ENCODE measurements at places on chromosomes 11 and 22.
A peak's percentile ranks its signal among the peaks of the same experiment; 100 is the strongest.

DNA sequence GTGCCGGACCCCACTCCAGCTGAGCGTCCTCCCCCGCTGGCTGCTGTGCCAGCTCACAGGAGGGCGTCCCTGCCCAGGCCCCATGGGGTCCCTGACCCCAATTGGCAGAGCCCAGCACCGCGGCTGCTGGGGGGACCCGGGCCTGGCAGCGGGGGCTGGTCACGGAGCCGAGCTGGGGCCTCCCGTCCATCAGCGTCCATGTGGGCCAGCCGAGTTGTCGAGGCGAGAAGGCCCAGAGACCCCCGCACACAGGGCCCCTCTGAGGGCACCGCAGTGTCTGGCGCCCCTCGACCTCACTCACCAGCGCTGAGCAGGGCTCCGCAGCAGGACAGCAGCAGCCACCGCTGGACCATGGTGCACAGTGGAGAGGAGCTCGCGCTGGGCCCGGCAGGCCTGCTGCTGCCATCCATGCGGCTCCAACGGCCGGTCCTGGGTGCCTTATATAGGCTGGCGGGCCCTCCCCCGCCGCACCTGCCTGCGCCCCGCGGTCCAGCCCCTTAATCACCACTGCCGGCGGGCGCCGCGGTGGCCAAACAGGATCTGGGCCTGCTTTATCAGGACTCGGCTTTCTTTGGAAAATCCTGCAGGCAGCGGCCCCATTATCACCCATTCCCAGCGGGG, at the start of gene MUC6:
MUC6 (minus strand) TSS at position 416 of the 621 bp plus-strand sequence; CDS start at position 353, 63 bp downstream.
- DNase-seq = no peak

GRCh38 chr11:36041988-36042611, 98.2 kb downstream of the LDLRAD3 start:
- DNase-seq = peak; percentile 23

GRCh38 chr11:95821640-95822039, 31.3 kb downstream of the CEP57 start:
- DNase-seq = no peak

GRCh38 chr11:1128311-1129142, 29.2 kb upstream of the MUC5AC start:
- DNase-seq = no peak

GRCh38 chr22:46660604-46661201, 40.5 kb downstream of the GRAMD4 start:
- DNase-seq = no peak

DNA sequence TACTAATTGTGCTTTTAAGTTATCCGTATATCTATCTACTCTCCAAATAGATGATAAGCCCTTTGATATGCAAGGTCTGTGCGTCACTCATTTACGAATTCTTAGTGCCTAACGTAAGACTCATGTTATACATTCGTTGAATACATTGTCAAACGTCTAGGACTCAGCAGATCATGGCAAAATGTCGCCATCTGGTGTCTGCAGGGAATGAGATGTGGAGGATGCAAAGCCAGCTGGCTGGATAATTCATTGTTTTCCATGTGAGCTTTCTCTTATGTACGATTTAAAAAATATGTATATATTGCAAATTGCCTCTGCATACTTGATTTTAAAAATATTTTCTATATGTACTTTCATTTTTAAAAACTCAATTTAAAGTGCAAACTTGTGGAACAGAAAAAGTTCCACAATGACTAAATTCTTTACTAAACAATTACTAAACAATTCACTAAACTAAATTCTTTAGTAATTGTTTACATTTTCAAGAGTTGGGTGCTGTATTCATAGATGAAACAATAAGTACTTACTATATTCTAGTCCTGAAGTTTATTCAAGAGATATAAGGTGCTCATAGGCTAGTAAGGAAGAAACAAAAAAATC, 33.8 kb downstream of the ZNF202 start:
- peak; percentile 26 for DNase-seq

DNA sequence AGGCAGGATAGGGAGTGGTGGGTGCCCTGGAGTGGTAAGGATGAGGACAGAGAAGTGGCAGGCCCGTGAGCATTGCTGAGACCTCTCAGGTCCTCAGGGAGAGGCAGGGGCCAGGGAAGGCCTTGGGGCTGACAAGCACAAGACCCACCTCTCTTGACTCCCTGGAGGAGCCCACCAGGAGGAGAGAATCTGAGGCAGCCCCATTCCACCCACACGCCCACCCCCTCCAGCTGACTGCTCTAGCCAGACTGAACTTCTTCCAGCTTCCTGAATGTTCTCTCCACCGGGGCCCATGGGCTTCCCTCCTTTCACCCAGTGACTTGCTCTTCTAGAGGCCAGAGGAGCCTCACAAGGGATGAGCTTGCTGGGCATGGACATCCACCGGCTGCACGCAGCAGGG, 1403.0 kb downstream of the BRD1 start:
- DNase-seq = no peak

DNA sequence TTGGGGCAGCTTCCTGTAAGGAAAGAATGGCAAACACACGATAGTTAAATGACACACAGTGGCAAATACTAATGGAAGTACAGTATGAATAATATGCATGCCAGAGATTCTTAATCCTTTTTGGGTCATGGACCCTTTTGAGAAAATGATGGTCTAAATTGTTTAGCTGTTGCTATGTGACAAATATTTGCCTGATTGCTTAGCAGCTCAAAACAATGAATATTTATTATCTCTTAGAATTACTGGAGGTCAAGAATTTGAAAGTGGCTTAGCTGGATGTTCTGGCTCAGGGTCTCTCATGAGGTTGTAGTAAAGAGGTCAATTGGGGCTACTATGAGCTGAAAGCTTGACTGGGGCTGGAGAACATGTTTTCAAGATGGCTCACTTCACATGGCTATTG, 69.7 kb downstream of the FANCF start:
- DNase-seq = no peak

DNA sequence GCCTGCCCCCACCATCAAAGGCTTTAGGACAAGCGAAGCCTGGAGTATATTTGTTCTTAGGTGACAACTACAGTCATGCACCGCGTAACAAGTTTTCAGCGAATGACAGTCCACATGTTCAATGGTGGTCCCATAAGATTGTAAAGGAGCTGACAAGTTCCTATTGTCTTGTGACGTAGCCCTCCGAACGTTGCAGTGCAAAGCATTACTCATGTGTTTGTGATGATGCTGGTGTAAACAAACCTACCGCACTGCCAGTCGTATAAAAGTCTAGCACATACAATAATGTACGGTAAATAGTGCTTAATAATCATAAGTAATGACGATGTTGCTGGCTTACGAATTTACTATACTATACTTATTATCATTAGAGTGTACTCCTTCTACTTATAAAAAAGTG, 41.3 kb downstream of the ADAMTS15 start:
- no peak for DNase-seq

DNA sequence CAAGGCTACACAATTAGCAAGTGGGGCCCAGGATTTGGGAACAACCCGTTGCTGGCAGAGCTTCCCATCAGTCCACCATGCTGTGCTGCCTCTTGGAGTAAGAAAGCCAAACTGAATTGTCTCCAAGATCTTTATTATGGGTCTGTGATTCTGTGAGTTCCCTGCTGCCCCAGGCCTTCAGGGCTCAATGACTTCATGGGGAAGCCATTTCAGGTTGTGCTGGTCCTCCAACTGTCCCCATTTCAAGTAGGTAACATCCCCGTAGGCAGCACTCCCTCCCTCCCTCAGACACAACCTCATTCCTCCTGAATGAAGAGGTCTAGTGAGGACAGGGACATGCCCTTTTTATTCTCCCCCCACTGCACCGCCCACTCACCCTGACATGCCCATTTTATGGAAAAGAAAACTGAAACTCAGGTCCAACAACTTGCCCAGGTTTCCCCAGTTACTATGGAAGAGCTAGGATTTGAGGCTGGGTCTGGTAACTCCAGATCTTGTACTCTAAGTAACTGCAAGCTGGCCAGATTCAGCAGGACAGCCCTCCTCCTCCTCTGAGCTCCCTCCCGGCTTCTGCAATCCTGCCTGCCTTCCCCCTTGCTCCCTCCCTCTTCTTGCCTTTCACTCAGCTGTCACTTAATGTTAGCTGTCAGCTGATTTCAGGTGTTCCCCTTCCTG, 8.2 kb upstream of the YWHAH start:
- no peak for DNase-seq

DNA sequence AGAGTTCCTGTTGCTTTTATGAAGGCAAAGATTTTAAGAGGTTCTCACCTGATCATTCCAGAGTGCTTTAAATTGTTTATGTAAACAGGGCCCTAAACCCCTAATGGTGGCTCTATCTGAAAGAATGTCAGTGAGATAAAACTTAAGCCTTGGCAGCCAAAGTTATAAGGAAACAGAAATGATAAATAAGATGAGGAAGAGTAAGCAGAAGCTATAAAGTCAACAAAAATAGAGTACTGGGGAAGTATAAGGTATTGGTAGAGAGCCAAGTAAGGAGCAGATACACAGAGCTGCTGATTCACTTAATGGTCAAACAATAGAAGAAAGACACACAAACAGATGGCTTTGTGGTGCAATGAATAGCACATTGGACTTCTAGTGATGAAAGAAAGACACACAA, 37.9 kb downstream of the TMPRSS5 start:
- no peak for DNase-seq

DNA sequence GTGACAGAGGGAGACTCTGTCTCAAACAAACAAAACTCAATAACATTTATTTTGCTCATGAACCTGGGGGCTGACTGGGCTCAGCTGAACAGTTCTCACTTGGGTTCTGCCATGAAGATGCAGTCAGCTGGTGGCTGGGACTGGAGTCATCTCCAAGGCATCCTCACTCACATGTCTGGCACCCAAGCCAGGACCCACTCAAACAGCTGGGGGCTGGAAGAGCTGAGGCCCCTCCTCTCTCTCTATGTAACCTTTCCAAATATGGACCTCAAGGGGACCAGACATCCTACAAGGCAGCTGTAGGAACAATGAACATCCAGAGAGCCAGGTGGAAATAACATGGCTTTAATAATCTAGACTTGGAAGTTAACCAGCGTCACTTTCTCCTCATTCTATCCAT, 16.8 kb downstream of the HSPA8 start:
- no peak for DNase-seq

DNA sequence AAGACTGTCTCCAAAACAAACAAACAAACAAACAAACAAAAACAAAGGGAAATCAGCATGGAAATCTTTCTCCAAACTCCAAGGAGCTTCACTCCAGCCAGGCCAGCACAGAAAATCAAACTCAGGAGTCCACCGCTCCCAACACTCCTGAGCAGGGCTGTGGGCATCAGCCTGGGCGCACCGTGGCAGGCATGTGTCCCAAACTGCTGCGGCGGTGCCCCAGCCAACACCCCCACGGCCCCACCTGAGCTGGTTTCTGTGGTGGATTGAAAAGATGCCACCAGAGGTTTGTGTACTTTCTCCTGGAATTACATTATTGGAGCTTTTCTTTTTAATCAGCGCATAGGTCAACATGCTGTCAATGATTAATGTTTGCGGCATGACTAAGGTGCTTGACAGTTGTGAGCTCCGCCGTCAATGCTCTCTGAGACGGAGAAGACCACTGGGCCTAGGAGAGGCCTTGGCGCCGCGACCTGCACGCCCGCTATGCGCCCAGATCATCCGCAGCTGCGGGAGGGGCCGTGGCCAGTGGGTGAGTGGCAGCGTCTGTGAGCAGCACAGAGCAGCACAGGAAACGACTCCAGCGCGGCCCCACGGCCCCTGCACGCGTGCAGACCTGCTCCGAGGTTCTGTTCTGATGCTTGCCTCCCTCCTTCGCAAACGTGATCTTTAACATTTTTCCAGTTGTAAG, 18.1 kb downstream of the DRD4 start:
- DNase-seq = no peak

DNA sequence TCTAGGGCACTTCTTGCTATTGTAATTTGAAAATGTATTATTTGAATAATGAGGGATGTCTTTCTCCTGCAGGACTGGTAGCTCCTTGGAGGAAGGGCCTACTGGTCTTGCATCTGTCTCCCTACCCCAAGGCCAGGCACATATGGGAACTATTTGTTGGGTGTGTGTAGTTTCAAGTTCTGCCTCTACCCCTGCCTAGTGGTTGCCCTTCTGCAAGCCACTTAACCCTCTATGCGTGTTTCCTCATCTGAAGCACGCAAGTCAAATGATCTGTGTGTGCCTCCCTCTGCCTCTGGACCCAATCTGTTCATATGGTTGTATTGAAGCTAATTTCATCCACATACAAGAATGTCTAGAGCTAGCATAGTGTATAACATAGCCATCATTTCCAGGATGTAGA, 67.0 kb downstream of the WNT11 start:
- DNase-seq = no peak

DNA sequence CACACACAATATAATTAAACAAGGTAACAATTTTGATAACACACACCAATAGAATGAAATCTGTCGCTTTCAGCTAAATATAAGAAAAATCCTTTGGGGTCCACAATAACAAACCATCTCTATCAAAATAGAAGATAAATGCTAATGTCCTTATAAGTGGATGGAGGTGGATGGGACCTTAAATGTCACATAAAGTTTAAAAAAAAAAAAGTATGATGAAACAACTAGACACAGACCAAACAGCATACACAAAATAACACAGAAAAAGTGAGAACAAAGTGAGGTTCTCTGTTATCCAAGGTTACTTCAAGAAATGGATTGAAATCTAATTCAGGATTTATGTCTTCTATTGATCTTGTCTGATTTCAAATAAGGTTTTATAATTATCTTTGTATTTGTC, 10.5 kb upstream of the OR10D3 start:
- DNase-seq = no peak

GRCh38 chr11:126583101-126583500, 227.6 kb downstream of the ST3GAL4 start:
- no peak for DNase-seq

GRCh38 chr11:10302744-10303557, 1.9 kb upstream of the ADM start:
- DNase-seq = no peak

DNA sequence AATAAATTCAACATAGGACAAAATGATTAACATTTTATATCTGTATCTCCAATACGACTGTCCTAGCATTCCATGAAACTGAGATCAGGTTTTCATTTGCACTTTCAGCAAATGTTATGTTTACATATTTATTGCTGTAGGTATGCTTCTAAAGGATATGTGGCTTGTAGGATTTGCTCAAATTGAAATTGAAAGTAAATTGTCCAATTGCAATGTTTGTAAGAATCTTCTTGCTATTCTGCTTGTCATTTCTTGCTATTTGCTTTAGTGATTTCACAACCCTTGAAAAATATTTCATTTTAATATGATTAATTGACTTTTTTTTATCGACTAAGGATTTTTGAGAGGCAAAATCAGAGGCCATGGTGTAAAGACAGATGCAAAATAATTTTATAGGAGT, 904.2 kb upstream of the RAG2 start:
- DNase-seq = no peak

DNA sequence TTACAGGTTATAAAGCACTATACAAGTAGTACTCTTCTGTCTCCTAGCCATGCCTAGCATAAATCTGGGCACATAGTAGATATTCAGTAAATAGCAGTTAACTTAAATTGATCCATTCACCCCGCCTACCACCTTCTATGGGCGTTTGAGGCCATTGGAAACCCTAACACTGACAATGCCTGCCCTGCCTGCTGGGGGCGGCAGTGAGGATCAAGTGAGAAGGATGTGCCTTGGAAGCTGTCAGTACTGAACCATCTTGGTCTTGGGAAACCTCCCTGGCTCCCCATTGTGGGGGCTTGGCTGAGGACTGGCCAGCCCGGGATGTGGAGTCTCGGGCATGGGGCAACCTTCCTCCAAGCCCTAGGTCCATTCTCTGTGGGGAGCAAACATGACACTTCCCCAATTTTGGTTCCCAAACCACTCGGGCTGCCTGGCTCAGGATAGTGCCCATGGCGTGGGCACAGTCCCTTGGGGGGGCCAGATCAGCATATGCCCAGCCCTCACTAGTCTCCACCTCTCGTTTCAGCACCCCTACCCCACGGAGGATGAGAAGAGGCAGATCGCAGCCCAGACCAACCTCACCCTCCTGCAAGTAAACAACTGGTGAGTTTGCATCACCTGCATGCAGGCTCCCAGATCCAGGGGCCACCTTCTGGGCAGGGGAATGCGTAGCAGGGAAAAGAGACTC, 67.4 kb downstream of the FEZ1 start:
- DNase-seq = no peak
